ENCODE measurements at places on chromosomes 4 and X.

DNA sequence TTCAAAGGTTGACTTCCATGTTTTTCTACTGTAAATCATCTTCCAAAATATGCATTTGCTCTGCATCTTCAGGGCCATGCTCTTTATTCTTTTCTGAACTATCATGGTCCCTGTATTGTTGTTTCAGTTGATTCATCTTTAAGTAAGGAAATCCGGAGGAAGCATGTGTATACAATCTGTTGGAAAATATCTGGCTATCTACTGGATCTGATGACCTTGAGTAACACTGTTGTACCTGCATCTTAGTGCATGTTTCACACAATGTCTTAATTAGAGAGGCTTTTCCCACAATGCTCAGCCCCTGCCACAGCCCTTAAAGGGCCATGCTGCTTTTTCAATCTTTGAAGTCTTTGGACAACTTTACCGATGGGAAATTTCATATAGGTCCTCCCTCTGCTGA is 61.8 kb upstream of the SH3RF1 start:
- no peak for DNase-seq

GRCh38 chr4:3862640-3863420 is 96.6 kb downstream of the ADRA2C start:
- DNase-seq: no peak

DNA sequence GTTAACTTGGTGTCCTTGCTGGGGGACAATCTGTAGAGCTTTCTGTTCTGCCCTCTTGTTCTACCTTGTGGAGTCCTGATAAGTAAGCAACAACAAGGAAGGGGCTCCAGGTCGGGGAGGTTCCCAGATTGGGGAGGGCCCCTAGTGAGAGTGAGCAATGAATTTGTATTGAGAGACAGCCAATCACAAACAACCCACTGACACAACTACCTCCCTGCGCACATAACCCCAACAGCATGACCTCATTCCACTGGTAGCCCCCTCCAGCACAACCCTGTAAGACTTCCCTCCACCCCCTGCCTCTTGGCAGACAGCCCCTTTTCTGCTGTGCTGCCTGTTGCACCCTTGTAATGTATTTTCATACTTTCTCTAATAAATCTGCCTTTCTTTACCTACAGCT is 19.7 kb upstream of the PNPLA4 start:
- no peak for DNase-seq

DNA sequence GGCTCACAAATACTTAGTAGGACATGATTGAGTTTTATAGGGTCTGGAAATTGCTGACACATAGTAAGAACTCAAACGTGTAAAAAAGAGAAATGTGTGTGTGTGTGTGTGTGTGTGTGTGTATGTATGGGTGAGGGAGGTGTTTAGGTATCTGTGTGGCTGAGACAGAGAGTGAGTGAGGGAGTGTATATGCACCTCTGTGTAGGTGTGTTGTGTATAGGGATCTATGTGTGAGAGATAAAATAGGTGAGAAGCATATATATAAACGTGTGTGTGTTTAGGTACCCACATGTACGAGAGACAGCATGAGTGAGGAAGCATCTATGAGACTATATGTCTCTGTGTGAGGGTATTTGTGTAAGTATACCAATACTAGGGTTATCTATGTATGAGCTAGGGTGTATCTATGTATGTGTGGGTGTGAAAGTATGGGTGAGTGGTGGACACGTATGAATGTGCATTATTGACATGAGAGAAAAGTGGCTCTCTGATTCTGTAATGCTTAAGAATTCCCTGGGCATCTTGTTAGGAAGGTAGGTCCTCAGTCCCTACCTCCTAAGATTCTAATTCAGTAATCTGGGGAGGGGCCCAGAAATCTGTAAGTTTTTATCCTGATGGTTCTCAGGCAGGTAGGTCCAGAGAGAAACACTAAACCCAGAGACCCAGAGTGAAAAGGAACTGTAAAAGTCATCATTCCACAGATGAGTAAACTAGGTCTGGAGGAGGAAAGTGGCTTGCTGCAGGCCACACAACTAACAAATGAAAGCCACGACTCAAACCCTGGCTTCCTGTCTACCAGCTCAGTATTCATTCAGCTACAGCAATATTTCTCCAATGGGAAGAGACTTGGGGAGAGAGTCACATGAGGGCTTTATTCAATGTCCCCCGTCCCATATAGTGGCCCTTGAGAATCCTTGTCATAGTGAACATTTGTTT is 237.0 kb downstream of the IDS start:
- no peak for DNase-seq

GRCh38 chr4:169795585-169795984 is 37.8 kb upstream of the HPF1 start:
- no peak for DNase-seq

GRCh38 chr4:10151182-10151581 is 34.6 kb upstream of the WDR1 start:
- DNase-seq: no peak

DNA sequence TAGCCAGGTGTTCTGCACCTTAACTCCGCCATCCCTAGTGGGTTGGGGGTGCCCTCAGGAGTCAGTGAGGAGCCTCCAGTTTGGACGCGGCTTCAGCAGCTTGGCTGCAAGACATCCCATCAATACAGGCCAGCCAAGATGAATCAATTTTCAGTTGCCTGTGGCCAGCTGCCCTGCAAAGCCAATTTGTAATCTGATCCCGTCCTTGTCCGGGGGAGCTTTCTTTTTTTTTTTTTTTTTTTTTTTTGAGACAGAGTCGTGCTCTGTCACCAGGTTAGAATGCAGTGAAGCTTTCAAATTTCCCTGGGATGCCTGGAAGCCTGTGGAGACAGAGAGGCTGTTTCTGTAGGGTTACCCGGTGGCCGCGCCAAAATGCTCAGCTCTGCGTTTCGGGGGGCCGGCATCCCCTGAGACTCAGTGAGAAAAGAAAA is 192.5 kb downstream of the ASMT start:
- DNase-seq: no peak

DNA sequence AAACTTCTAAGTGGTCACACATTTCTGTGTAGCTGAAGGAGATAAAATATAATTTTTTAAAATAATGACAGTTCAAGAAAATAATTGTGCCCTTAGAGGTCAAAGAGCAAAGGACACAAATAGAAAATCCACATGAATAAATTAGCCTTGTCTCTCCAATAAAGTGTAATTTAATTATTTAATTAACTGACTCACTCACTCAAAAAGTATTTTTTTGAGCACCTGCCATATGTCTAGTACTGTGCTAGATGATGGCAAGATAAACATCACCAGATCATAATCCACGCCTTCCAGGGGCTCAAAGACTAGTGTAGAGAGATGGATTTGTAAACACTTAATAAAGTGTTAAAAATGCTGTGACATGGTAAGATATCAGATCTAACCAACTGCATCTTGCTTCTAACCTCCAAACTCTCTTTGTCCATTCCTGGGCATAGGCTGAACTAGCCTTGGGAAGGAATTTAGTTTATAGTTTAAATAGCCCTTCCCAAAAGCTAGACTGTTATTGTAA is 112.5 kb downstream of the SCLT1 start:
- DNase-seq: no peak

DNA sequence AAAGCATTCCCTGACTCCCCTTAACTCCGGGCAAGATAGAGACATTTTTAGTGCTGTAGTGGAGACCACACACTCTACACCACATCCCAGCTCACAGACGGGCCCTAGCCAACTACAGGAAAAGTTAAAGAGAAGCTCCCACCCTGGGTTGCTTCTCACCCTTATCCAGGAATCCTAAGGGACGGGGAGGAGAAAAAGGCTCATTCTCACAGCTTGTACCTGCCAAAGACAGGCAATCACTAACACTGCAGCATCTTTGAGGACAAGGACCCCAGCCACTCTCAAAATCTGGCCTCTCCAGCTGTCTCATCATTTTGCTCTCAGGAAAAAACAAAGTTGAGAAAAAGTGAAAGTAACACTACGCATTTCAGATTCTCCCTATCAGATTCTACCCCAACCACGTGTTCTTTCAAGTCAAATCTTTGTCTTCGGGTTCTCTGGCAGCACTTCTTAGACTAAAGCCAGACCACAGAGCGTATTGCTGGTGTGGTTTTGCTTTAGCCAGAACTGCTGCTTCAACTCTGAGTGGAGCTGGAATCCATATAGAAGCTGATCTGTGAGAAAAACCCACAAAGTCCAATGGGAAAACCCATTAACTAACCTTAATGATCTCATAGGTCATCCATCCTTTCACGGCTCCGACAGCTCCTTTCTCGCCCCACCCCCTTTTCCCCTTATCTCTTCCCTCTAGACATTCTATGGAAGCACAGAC is 605.9 kb upstream of the DIPK2B start:
- no peak for DNase-seq

- DNase-seq: no peak
These were observed 54.9 kb downstream of the STOX2 start for GRCh38 chr4:183960046-183960420.

DNA sequence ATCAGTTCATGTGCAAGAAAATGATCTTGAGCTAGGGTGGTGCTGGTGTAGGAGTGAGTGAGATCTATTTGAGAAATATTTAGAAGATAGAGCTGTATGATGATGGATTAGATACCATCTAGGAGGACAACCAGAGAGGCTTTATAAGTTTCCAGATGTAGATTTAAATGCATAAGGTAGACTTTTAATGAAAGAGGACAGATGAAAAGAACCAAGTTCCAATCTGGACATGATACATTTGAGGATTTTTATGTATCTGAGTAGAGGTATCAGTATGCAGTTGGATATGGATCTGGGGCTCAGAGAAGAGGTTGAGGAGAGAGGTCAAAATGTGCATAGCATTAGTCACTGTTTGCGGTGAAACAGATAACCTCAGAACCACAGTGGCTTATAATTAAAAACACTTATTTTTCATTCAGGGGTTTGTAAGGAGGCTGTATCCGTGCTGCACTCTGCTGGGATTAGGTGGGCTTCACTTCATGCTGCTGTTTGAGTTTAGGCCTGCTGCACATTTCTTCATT is 348.7 kb downstream of the BMPR1B start:
- DNase-seq: no peak

GRCh38 chr4:84796394-84796793 is 170.1 kb downstream of the WDFY3 start:
- DNase-seq: no peak

GRCh38 chrX:150696331-150696730 is 3.1 kb downstream of the MTMR1 start:
- DNase-seq: no peak

DNA sequence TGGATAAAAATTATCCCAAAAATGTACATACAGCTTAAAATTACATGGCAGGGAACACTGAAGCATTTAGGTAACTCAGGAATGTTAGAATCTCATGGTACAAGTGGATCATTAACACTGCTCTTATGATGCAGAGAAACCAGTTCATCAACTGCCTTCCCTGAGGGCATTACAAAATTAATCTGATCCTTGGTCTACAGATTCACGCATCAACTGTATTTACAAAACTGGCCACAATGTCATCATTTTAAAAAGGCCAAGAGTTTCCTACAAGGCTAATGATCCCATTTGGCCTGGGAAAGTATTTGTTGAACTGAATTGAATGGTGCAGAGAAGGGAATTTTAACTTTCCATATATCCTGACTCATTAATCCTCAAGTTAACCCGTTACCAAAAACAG is 84.6 kb downstream of the TSPAN5 start:
- DNase-seq: no peak

GRCh38 chr4:102715057-102715456 is 45.7 kb downstream of the MANBA start:
- DNase-seq: no peak

DNA sequence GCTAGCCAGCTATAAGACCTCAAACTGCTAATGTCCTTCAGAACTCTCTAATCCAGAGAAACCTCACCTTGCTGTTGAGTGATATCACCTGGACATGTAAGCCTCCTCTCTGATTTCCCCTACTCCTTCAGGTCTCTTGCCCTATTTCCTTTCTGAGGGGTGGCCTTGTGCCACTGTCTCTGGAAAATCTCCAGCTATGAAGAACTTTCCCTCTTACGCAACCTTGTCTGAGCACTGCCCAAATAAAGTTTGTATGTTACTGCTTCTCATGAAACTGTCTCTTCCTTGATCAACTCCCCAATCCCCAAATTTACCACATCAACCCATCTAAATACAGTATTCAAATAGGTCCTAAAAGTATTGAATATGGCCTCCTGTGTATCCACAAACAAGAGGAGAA is 53.5 kb upstream of the VEGFD start:
- no peak for DNase-seq

- DNase-seq: no peak
These were observed 522.3 kb downstream of the TRIML1 start for GRCh38 chr4:188661502-188661901.

- no peak for DNase-seq
These were observed 89.9 kb upstream of the TLR2 start for GRCh38 chr4:153594210-153594609.

DNA sequence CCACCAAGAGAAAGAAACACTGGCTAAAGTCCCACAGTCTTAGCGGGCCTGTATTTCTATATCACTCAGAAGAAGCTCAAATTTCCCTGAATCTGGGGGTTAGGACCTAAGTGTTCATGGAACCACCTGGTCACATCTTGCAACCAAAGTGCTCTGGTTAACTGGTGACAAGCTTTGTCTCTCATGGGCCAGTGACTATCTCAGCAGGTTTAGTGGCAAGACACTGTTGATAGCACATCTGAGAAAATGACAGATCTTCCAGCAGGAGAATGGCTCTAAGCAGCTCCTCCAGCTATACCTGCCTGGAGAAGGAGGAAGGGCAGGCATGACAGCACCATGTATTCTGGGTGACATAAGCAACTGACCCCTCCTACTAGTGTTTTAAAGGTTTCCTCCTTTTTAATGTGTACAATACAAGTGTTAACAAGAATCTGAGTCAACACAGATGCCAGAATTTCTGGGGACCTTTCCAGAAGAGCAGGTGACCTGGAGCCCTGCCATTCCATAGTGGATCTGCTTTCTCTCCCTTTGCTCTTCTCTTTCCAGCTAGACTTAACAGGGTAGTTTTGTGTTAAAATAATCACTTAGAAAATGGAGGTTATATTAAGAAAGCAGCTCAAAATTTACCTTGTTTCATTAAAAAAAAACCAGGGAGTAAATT is 17.3 kb upstream of the QRFPR start:
- no peak for DNase-seq

GRCh38 chr4:144421839-144422565 is 224.0 kb upstream of the HHIP start:
- DNase-seq: no peak

DNA sequence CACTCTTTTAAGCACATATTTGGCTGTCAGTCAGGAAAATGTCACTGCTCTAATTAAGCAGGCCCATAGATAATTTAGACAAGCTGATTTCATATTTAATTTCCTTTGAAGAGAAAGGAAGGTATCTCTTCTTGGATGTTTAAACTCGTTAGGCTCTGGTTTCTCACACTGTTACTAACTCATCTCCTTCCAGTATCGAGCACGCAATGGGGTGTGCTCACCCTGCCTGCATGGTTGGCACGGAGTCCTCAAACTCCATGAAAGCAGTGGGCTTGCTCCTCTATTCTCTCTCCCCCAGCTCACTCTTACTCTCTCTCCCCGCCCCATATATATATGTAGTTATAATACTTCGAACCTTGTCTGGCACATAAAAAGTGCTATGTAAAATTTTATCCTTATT is 76.9 kb downstream of the EGF start:
- DNase-seq: no peak

GRCh38 chr4:79174490-79175252 is 151.2 kb downstream of the NAA11 start:
- DNase-seq: no peak

- no peak for DNase-seq
These were observed 372.2 kb downstream of the INPP4B start for GRCh38 chr4:142473960-142474338.

- DNase-seq: no peak
These were observed 890 bp upstream of the NAP1L5 start for GRCh38 chr4:88698519-88698918.

Data from stimulated activated CD4-positive, alpha-beta T cell treated with anti-CD3 and anti-CD28 coated beads, TNF-alpha, amount 100 ng/mL, for 24 hours (primary cell).